T-helper 1 cell (primary cell): ENCODE measurements at places on chromosomes 6 and 20.

GRCh38 chr6:144690133-144690532 lies 405.0 kb downstream of the UTRN start:
- no peak for DNase-seq

DNA sequence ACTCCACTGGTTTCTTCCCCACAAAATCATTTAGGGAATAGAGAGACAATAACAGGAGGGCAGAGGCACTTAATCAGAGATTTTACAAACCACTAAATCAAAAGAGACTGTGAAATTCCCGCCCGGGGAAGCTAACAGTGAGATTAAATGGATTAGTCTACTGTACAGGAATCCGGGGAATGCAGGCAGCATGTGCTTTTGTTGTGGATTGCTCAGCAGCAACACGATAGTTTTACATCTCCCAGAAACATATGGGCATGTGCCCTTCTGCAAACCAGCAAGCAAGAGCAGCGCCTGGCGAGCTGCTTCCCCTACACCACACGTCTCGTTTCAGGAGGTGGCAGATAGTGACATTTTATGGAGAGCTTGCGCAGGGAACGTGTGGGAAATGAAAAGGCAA lies 382.3 kb downstream of the CD83 start:
- no peak for DNase-seq

DNA sequence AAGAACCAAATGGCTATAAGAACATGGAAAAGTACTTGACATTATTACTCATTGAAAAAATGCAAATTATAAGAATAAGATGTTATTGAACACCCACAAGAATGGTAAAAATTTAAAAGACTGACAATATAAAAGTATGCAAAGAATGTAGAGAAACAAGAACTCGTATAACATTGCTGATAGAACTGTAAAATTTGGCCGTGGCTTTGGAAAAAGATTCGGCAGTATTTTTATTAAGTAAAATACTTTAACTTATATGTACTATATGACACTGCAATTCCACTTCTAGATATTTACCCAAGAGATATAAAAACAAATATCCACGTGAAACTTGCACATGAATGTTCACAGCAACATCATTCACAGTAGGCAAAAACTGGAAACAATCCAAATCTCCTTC lies 239.2 kb downstream of the TPBG start:
- DNase-seq = no peak

GRCh38 chr6:134368670-134369069 lies 50.8 kb upstream of the SGK1 start:
- no peak for DNase-seq

DNA sequence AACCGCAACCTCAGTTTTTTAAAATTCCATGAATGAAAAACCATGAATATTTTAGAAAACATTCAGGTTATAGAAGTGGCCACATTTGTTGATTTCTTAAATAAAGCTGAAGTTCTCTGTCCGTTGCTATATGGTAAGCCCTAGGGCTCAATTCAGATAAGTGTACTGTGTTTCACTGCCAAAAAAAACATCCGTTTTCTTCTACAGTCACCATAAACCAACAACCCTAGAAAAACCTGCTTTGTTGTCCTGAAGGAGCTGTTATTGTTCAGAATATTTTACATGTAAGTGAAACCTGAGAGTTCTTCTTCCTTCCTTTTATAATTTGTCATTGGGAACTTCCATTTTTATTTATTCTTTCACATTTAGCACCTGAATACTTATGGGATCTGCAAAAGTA lies 274.1 kb downstream of the TFAP2A start:
- DNase-seq = no peak

DNA sequence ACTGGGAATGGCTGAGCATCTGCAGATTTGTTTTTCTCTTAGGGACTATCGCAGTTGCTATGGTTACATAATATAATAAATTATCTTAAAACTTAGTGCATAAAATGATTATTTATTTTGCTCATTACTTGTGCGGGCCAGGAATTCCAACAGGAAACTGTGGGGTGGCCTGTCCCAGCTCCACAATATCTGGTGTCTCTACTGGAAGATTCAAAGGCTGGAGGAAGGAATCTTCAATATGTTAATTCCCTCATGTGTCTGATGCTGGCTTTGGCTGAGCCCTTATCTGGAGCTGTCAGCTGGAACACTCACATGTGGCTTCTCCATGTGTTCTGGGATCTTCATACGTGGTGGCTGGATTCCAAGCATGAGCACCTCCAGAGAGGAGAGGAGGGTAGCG lies 23.9 kb upstream of the B3GAT2 start:
- DNase-seq = no peak

DNA sequence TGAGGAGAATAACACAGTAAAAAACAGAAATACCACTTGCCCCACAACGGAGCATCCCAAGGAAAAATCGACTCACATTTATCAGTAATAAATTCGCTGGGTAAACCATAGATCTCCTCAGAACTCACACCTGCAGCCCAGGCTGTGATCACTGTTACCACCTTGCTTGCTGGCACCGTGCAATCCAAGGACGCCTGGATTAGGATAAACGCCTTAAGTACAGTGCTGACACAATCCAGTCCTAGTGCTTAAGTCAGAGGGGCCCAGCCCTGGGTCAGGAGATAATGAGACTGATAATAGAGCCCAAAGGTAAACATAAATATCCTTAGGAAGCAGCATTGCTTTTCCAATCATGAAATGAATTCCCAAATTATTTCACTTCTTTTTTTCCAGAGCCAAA lies 62.5 kb downstream of the EPB41L2 start:
- DNase-seq = no peak

DNA sequence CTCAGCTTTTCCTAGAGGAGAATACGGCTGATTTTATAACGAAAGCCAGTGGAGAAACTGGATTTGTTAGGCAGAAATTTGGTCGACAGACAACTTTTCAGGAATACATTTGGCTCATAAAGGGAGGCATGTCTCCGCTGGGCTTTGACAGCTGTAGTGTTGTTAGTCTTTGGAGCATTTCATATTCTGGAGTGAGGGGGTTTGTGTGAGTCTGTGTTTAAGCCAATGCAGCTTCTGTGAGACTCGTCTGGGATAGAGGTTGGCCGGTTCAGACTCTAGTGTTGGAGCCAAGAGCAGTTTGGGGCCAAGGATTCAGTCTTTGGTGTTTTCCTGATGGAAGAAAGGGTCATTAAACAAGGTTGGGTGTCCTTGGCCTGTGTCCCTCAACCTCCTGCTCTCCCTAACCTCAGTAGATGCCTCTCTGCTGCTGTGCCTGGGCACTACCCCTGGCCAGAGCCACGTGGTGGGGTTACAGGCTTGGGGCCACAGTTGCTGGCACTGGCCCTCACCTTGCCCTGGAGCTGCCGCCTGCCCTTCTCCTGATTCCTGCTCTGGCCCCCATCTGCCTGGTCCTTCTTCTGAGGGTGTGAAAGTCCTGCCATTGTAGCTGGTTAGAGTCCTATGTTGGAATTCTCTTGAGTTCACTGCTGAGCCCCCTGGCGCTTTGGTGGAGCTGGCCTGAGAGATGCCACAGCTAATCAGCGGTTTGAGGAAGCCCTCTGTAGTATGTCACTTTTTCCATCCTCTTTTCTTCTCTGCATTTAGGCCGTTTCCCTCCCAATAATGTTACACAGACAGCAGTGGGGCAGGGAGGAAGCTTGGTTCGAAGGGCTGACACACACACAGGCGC lies 6.9 kb downstream of the PTK7 start:
- DNase-seq = no peak

GRCh38 chr20:3996399-3996798 lies 19.0 kb downstream of the RNF24 start:
- no peak for DNase-seq

DNA sequence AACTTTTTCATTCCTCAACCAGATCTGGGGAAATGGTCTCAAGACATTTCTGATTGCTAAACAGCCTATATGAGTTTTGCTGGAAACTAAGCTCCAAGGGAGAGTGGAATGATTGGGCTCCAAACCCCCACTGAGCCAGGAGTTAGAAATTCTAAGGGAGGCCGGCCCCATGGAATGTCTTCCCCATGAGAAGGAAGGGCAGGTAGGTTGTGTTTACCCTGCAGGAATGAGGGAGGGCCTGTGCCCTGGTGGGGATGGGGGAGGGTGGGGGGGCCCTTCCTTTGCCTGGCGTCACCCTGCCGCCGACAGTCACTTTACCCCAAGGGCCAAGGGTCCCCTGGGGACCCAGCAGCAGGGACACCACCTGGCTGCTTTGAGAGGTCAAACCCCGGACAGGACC lies 298.9 kb downstream of the TFAP2C start:
- no peak for DNase-seq

GRCh38 chr6:111098597-111098996 lies 11.3 kb downstream of the SLC16A10 start:
- no peak for DNase-seq

- DNase-seq = no peak
Observed at GRCh38 chr6:56501993-56502392, 140.7 kb downstream of the DST start.

GRCh38 chr20:45049904-45050471 lies 50.9 kb downstream of the KCNS1 start:
- no peak for DNase-seq

- DNase-seq = no peak
Observed at GRCh38 chr6:92161953-92162352, 1257.4 kb downstream of the EPHA7 start.

DNA sequence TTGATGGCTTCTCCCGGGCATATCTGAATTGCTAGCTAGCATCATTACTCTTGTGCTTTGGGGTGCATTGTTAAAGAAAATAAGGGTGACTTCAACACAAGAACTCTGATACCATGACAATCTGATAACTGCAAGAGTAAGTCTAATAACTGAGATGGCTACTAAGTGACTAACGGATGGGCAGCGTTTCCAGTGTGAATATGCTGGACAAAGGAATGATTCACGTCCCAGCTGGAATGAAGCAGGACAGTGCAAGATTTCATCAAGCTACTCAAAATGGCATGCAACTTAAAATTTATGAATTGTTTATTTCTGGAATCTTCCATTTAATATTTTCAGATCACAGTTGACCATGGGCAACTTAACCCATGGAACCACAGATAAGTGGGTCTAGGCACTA lies 31.7 kb downstream of the MOXD1 start:
- DNase-seq = no peak

DNA sequence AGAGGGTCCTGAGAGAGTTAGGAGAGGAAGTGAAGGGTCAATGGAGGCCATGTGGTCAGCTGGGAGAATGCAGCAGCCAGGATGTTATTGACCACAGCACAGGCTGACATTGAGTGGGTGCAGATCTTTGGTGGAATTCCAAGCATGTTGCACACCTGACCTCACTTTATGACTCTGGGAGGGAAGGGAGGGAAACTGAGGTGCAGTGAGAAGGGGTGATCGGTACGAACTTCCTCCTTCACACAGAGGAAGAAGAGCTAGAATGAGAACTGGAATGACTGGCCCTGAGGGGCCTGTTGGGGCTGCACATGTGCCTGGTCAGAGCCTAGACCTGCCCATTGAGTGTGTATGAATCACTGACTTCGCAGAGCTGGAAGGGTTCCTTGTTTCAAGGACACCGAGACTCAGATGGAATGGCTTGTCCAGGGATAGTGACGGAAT lies 9.8 kb downstream of the FAM83D start:
- DNase-seq = no peak

DNA sequence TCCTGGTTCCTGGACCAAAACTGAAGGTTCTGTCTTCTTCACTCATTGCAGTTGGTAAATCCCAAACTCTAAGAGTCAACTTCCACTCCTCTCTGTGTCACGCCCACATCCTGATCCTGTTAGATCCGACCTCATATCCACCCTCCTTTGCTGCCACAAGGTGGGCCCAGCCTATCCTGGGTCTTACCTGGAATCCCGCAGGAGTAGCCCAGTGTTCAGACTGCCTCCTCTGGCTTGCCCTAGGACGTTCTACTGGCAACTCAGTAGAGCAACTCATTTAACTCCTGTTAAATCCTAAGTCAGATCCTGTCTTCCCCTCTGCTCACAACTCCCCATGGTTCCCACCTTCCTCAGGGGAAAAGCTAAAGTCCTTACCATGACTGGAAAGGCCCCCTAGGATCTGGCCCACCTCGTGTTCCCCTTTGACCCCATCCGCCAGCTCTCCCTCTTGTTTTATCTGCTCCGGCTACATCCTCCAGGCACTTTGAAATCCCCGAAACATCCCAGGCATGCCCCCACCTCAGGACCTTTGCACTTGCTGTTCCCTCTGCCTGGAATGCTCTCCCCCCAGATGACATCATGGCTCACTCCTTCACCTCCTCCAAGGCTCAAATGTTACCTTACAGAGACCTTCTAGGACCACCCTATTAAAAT lies 43.9 kb downstream of the TFEB start:
- DNase-seq = no peak

DNA sequence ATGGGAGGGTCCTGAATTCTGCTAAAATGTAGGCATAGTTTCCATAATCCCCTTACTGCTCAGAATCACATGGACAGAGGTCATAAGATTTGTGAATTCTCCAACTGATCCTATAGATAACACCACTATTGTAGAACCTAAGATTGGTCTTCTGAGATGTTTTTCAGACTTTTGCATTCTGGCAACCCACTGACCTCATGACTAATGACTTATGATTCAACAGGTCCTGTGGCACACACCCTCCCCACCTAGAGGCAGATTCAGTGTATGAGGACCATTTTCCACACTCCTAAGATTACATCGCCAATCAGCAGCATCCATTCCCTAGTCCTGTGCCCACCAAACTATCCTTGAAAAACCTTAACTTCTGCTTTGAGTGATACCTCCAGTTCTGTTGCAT lies 207.2 kb downstream of the BTBD9 start:
- no peak for DNase-seq

DNA sequence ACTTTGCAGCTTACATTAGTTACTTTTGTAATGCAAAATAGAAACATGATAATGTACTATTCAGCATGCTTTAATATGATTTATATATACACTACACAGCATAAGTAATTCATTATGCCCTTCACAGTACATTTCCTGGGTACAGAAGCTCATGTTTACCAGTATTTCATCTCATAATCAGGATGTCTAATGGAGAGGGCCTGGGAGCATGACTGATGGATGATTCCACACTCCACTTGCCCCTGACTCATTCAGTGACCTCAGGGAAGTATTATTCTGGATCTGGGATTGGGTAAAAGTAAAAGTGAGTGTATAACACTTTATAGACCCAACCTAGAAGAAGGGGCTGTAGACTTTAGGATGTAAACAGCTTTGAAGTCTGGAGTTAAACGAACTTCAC lies 31.4 kb upstream of the BACH2 start:
- DNase-seq = no peak

DNA sequence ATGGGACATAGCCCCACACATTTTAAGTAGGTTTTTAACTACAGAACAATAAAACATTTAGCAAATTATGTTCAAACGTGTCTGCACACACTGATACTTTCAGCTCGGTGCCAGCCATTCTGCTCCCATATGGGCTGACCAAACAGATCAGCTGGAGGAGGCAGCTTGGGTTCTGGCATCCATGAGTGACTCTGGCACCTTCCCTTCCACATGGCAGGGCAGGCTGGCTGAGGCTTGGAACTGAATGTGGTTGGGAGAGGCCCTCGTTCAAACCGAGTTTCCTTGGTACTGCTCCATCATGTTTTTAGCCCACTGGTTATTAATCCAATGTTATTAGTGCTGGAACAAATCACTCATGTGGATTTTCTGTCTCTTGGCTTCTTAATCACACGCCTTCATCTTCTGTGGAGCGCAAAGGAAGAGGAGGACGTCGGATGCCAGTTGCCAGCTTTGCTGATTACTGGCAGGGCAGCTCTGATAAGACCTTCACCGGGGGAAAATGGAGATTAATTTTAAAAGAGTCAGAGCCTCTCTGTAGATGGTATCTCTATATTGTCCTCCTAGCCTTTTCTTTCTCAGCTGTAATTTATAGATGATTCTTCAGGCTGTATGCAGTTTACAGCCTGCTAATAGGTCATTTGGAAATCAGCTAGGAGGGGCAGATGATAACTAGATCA lies 93.1 kb upstream of the TIAM2 start:
- DNase-seq = no peak
